ENCODE measurements at places on chromosomes 2 and 18.

DNA sequence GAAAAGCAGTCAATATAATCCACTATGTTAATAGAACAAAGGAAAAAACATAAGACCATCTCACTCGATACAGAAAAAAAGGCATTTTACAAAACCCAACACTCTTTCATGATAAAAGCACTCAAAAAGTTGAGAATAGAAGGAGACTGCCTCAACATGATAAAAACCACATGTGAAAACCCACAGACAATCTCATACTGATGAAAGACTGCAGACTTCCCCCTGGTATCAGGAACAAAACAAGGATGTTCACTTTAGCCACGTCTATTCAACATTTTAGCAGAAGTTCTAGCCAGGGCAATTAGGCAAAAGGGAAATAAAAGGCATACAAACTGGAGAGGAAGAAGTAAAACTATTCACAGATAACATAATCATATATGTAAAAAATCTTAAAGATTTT lies 285.9 kb downstream of the EIPR1 start:
- no peak for DNase-seq

- no peak for DNase-seq
Measured at GRCh38 chr2:182097571-182098164, 112.0 kb downstream of the PPP1R1C start.

- DNase-seq = no peak
Measured at GRCh38 chr2:201263779-201264178, 3.4 kb downstream of the CASP8 start.

DNA sequence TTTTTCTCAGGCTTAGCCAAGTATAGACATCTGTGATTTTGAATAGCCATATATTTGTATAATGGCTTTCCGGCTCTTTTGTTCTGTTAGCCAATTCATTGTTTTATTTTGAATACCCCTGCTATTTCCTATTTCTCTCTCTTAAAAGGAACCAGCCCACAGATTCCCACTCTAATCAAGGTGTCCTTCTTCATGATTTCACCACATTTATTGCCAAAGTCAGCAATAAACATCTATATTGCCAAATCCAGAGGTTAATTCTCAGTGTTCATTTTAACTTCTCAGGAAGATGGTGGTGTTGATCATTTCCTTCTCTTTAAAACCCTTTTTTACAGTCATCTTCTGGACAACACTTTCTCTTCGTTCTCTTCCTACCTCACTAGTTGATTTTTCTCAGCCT lies 13.1 kb upstream of the ITPRID2 start:
- DNase-seq = no peak

DNA sequence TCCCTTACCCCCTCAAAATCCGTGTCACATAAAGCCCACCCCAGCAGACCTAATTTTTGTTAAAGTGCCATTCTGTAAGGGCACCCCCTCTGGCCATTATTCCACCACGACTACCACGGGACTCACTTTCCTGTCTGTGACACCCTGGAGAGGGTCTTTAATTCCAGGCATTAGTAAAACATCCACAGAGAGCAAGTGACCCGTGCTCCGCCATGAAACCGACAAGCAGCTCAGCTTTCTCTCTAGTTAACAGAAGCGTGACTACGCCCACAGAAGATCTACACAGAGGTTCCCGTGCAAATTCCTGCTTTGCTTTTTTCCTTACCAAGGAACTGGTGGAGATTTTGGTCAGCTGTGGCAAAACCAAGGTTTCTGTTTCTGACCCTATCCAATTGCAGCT lies 4.4 kb downstream of the SIGLEC15 start:
- DNase-seq = no peak

- no peak for DNase-seq
Measured at GRCh38 chr2:9462313-9462712, 12.0 kb upstream of the IAH1 start.

DNA sequence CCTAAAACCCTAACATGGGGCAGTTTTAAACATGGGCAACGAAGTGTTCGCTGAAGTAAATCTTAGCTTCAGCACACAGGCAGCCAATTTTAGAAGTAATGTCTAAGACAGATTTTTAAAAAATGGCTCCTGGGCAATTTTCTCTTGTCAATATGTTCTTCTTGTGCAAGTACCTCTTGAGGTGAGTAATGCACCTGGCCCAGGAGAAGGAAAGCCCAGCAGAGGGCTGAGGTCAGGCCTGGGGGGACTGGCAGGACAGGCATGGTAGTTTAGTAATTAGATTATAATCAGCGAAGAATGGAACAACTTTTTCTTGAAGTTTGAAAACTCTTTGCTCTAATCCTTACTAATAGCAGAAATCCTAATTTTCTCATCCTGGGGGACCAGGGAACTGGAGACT lies 77.6 kb downstream of the SPRED2 start:
- DNase-seq = no peak

GRCh38 chr2:24086241-24086640 lies 1.6 kb upstream of the TP53I3 start:
- no peak for DNase-seq

- DNase-seq = no peak
Measured at GRCh38 chr2:238257786-238258700, 18.2 kb upstream of the HES6 start.

DNA sequence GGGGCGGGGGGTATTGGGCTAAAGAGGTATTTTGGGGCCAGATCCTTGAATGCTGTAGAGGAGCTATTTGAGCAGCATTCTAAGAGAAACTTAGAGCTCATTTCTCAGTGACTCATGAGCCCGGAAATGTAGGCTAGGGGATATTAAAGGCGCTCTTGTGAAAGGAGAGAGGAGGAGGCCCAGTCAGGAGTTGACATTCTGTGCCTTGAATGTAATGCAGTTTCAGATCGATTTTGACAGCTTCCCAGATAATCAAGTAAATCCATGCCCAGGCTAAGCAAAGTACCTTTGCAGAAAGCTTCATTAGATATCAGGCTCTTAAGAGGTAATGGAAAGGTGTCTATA lies 1.5 kb downstream of the CAB39 start:
- peak; percentile 9 for DNase-seq

DNA sequence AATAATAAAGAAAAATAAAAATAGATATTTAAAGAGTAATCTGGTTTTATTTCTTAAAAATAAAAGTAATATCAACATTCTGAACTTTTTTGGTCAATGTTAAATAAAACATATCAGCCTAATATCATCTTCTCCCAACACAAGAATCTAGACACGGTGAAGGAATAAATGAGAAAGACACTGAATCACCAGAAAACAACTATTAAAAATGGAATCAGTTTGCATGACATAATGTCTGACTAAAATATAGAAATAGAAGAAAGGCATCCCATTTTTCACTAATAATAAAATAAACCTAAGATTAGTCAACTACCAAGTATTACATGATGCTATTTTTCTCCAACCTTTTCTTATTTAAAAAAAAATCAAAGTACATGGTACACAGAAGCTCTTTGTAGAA lies 30.8 kb upstream of the TNFAIP6 start:
- DNase-seq = no peak

GRCh38 chr2:58227171-58227917 lies 13.8 kb downstream of the FANCL start:
- no peak for DNase-seq

DNA sequence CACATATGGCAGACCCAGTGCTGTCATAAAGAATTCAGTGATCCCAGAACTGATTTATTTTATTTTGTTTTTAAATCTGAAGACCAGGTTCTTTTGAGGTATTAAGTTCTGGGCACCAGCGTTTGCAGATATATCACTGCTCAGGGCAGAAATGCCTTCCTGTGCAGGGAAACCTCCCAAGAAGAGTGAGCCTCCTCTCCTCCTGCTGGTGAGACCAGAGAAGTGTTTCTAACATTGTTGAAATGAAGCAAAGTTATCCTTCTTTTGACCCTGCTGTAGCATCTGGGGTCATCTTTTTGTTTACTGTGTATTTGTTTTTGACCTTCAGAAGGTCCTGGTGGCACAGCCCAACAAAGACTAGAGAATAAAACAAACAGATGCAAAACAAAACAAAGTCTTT lies 94.0 kb downstream of the AQP4 start:
- no peak for DNase-seq

DNA sequence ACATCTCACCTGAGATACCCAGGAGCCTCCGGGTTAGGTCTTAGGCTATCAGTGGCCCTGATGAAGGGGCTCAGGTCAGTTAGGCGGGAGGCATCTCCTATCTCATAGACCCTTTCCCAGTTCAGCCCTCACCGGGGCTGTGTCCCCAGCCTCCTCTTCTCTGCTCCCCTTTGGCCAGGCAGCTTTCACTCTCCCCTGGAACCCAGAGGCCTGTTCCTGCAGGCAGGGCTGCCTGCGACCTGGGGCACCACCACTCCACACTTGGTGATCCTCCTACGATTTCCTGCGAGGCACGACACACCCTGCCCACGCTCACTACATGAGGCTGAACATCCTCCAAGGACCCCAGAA lies 51.2 kb downstream of the SFXN5 start:
- no peak for DNase-seq

- no peak for DNase-seq
Measured at GRCh38 chr2:15769676-15770547, 170.4 kb upstream of the MYCN start.

DNA sequence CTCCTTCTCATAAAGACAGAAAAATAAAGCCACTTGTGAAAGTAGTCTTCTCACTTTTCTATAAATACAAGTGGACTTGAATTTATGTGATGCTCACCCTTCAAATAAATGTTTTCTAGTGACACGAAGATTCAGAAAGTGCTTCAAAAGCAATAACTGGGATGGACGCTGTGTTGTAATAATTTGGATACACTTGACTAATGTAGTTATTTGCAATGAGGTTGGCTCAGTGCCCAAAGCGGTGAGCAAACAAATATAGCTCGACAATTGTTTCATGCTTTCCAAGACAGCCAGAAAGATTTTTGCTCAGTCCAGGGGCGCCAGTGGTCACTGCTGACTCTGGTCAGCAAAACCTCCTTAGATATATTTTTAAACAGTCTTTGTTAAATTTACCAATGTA lies 278.6 kb upstream of the KLHL14 start:
- no peak for DNase-seq

- no peak for DNase-seq
Measured at GRCh38 chr2:85838181-85838580, 50.6 kb downstream of the ST3GAL5 start.

DNA sequence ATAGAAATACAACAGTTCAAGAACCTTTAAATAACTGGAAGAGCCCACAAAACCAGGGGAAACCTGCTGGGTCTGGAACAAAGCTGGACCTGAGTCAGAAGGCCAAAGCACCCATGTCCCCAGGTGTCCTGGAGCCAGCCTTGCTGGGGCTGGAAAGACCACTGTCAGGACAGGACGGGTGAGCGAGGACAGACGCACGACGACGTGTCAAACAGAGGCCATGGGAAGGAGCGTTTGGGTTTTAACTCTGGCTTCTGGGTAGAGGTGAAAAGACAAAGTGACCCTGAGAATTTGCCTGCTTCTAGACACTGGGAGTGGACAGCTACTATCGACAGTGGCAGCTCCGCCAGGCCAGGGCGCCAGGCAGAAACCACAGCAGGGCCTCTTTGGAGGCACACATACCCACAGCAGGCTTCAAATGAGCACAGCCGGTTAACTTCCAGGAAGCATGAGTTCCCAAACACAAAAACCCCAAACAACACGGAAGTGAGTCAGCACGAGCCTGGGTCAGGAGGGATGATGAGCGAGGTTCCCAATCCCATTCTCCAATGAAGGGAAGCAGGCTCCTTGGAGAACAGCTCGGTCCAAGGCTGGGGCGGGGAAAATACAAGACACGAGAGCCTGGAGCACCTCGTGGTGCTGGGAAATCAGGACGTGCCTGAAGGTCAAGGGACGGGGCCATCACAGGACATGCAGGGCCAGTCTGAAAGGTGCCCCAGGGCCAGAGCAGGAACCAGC lies 208.0 kb downstream of the TWIST2 start:
- DNase-seq = no peak

- no peak for DNase-seq
Measured at GRCh38 chr2:3458396-3459184, 60.7 kb downstream of the ADI1 start.

DNA sequence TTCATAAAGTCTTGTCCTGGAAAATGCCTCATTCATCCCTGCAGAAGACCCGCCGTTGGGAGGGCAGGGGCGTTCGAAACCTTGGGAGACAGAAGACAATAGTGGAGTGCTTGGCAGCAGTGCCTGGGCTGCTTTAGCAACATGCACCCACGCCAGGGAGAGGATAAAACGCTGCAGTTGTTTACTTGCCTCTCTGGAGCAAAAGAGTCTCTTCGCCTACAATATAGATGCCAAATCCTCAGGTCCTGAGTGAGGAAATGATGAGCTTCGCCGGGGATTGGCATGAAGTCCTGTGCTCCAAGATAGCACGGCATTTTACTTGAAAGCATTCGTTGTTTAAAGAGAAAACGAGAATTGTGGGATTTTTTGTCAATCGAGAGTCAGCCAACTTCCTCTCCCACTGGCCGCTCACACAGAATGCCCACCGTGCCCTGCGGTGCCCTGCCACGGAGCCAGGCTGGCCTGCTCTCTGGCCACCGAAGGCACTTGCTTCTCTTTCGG lies 152.5 kb upstream of the POU3F3 start:
- DNase-seq = no peak

DNA sequence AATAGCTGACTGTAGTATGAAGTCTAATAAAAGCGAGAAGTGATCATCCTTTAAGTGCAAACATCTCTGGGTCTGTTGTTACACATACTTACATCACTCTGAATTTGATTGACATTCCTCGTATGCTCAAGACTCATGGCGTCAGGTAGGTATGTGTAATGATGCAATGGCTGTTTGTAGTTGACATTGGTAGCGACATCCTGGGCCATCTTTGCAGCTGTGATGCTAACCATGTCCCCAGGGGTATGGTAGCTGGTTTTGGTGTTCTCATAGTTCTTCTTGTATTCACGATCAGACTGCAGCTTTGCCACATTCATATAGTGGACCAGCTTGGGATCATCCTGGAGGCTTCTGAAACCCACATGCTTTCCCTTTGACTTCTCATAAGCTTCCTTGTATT lies 62.0 kb downstream of the NEB start:
- DNase-seq = no peak

GRCh38 chr2:2834105-2834504 lies 503.0 kb upstream of the MYT1L start:
- DNase-seq = no peak

GRCh38 chr18:36410346-36410745 lies 112.8 kb downstream of the FHOD3 start:
- DNase-seq = no peak

- DNase-seq = no peak
Measured at GRCh38 chr2:226839951-226840350, 4.1 kb downstream of the RHBDD1 start.
